ENCODE measurements at places on chromosomes 1 and 21.

DNA sequence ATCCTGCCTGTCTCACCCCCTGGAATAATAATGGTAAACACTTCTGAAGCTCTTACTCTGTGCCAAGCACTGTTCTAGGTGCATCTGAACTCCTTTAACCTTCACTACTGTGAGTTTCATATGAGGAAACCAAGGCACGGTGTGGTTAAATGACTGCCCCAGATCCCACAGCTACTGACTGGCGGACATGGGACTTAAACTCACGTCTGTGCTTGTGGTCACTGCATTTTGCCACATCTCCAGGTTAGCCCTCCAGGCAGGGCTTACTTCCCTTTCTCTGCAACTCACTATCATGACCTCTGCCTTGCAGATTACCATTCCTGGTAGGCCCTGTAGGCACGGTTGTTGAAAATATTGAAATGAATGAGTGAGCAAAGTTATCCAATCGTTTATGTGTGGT is 83.4 kb downstream of the ADSS2 start:
- DNase-seq, result no peak

- no peak for DNase-seq
These were observed 601 bp downstream of the CEPT1 start for GRCh38 chr1:111140680-111140967.

- DNase-seq, result peak; percentile 50
These were observed 9.6 kb upstream of the DUSP12 start for GRCh38 chr1:161739865-161740566.

GRCh38 chr21:36456729-36457414 is 23.1 kb downstream of the CLDN14 start:
- no peak for DNase-seq

DNA sequence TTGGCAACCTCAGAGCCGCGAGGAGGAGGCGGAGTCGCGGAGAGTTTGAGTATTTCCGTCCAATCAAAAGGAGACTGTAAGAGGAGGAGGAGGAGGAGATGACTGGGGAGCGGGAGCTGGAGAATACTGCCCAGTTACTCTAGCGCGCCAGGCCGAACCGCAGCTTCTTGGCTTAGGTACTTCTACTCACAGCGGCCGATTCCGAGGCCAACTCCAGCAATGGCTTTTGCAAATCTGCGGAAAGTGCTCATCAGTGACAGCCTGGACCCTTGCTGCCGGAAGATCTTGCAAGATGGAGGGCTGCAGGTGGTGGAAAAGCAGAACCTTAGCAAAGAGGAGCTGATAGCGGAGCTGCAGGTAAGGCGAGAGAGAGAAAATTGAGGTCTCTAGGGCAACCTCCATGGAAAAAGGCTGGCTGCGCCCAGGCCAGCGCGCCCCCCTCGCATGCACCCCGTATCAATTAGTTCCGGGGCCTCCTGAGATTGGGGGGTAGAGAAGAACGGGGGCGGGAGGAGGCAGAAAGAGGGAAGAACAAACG is at the start of gene PHGDH:
PHGDH (plus strand) TSS at position 131 of the 538 bp plus-strand sequence; CDS start at position 220, 89 bp downstream.
- DNase-seq, result peak; percentile 37

DNA sequence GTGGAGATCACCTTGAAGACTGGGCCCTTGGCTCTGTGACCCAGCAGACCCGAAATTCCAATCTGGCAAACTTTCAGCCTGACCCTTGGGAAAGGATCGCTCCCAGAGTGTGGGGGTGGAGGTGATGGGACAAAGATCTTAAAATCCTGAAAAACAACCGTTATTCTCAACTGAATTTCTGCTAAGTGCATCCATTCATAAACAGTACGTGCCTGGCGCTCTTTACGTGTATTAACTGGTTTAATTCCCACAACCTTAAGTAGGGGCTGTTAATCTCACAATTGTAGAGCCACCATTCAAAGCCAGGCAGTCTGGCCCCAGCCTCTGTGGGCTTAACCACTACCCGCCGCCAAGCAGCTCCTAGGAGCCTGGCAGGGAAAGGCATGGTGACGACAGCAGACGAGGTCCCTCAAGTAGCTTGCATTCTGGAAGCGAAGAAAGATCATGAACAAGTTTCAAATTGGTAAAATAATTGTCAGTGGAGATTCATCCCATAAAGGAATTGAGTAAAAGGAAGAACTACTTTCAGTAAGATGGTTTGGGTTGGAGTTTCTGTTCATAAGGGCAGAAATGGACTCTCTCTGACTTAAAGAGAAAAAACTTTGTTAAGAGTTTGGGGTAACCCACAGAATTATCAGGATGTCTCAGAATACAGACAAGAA is 11.4 kb upstream of the RGS16 start:
- peak; percentile 29 for DNase-seq

- DNase-seq, result no peak
These were observed 182.1 kb upstream of the DMRTA2 start for GRCh38 chr1:50605186-50605875.

DNA sequence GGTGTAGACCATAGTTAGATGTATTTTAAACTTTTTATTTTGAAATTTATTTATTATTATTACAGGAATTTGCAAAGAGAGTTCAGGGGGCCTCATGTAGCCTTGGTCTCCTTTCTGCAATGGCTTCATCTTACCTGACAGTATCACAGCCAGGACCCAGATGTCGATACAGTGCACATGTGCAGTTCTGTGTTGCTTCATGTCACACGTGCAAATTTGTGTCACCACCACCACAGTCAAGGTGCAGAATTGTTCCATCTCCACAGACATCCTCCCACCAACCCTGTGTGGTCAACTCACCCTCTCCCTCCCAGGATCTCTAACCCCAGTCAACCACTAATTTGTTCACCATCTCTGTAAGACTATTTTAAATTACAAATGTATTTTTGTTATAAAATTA is 184.5 kb downstream of the CAMTA1 start:
- DNase-seq, result no peak

- no peak for DNase-seq
These were observed 101.4 kb upstream of the OLFM3 start for GRCh38 chr1:102098081-102098480.

DNA sequence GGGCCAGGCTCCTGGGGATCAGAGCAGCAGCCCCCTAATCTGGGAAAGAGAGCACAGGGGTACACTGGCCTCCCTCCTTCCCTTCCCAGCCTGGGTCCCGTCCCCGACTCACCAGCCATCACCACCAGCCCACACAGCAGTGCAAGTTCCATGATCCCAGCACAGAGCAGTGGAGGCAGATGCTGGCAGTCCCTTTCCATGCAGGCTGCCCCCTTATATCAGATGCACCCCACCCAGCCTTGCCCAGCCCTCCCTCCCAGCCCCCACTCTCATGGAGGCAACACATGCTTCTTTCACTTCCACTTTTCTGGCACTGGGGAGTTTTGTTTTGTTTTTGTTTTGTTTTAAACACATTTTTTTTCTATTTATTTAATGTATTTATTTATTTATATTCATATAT is at the start of gene PLA2G2D:
PLA2G2D (minus strand) TSS at position 190 of the 400 bp plus-strand sequence; CDS start at position 152, 38 bp downstream.
- no peak for DNase-seq
